ENCODE measurements at places on chromosomes 7 and 10.

DNA sequence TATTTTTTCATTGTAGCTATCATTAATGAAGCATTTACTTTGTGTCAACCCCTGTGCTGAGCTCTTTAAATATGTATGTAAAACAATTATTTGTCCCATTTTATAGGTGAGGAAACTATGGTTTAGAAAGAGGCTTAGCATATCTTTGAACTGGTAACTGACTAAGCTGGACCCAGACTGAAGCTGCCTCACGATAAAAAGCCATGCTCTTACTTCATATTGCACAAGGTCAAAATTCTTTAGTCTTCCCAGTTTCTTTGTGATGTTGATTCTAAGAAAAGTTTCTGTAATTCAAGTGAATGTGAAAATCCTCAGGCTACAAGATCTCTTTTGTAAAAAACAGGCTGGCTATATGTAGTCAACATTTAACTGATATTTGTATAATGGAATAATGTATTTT, 46.6 kb upstream of the SLC16A12 start:
- DNase-seq, result no peak

- no peak for DNase-seq
Measured at GRCh38 chr7:139993169-139993568, 69.6 kb downstream of the PARP12 start.

GRCh38 chr7:106604303-106604924, 56.5 kb downstream of the CCDC71L start:
- no peak for DNase-seq

GRCh38 chr10:2225609-2226008, 488.3 kb upstream of the ADARB2 start:
- no peak for DNase-seq

DNA sequence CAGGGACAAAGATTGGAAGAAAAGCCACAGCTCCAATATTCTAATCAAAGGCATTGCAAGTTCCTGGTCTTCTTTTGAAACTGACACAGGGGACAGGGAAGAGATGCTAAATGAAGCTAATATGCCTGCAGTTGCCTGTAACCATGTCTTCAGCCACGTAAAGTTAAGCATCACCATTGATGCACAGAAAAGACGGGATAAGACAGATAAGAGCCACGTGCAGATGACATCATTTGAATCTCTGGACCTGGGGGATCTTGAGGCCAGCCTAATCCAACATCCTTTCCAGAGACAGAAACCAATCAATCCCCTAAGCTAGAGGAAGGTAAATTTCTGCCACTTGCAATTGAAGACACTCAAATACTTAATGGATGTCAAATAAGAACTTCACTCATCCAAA, 93.4 kb downstream of the PIP4K2A start:
- DNase-seq, result no peak

DNA sequence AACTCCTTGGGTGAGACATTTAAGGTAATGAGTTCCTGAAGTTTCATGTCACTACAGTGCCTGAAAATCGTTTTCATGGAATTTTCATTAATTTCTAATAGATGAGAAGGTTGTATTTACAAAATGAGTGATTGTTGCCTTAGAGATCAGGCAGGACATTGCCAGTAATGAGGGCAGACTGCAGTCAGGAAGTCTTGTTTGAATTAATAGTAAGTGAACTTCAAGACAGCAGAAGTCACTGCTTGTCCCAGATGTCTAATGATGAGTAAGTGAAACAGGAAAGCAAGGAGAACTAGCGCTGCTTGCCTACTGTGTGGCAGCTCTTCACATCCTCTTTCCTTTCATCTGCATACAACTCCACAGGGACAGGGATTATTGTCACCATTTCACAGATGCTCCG, 237.4 kb downstream of the BAMBI start:
- no peak for DNase-seq

- no peak for DNase-seq
Measured at GRCh38 chr10:117429643-117430265, 54.5 kb upstream of the PDZD8 start.

- DNase-seq, result peak; percentile 38
Measured at GRCh38 chr10:112389271-112389822, 15.4 kb downstream of the ACSL5 start.

DNA sequence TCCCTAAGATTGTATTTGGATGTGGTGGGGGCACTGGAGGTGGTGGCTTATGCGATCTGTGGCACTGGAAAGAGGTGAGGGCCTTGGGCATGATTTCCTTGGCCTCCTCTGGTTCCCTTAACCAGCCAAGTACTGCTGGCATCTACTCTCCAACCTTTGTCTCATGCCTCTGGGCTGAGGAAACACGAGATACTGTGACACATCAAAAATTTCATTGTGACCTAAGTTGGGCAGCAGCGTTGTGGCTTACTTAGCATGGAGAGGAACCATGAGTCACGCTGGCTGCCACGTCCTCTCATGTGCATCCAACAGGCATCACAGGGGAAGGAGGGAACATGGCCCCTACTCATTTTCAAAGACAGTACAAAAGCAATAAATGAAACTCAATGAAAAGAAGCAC, 29.7 kb upstream of the GSDME start:
- DNase-seq, result peak; percentile 62

- DNase-seq, result no peak
Measured at GRCh38 chr7:17447728-17448478, 149.5 kb downstream of the AHR start.

All from HFF-Myc (cell line).